Neural progenitor cell (in vitro differentiated cells): ENCODE measurements at places on chromosomes 3 and 15. TPM values are rescaled to one million over a fixed set of nuclear protein-coding genes. Genes with fewer than 3 reads are reported as not detected.

Gene ACAA1
- 3.3 and 13.3 TPM in 2 replicates for total RNA-seq

Gene SLC24A5
- 0.65 TPM in 1 of 2 replicates, not detected in the other for total RNA-seq

Gene SLITRK3
- total RNA-seq: 0.79 and 1.1 TPM in 2 replicates

Gene CPB1
- total RNA-seq: not detected in 2 replicates

Gene SH2D7
- not detected in 2 replicates for total RNA-seq

Gene TRPM1
- not detected in 2 replicates for total RNA-seq

Gene ARHGAP11A
- total RNA-seq: 51.1 and 83.9 TPM in 2 replicates

Gene CCR9
- not detected in 2 replicates for total RNA-seq

Gene MAP1A
- 4.0 and 8.2 TPM in 2 replicates for total RNA-seq

Gene CCR1
- total RNA-seq: 0.19 TPM in 1 of 2 replicates, not detected in the other

Gene MKRN2OS
- not detected in 2 replicates for total RNA-seq

Gene HHLA2
- total RNA-seq: not detected in 2 replicates

Gene MYRIP
- total RNA-seq: 0.28 and 0.62 TPM in 2 replicates

Gene PLA2G4D
- not detected in 2 replicates for total RNA-seq

Gene SEC22C
- 48.5 and 48.6 TPM in 2 replicates for total RNA-seq

Gene GXYLT2
- 1.5 and 3.6 TPM in 2 replicates for total RNA-seq

Gene GABRR3
- not detected in 2 replicates for total RNA-seq

Gene CFAP100
- 0.12 TPM in 1 of 2 replicates, not detected in the other for total RNA-seq

Gene CPNE9
- total RNA-seq: 0.43 TPM in 1 of 2 replicates, not detected in the other

Gene CYP1A1
- total RNA-seq: 0.15 TPM in 1 of 2 replicates, not detected in the other
